ENCODE measurements at places on chromosomes 12 and 14. TPM values are rescaled to one million over a fixed set of nuclear protein-coding genes. Genes with fewer than 3 reads are reported as not detected.

GRCh38 chr12:122452701-122453285 lies 30.3 kb upstream of the CLIP1 start:
- peak overlapping the region; percentile 26 for H3K27ac ChIP-seq
- H3K27me3 ChIP-seq, result no peaks in the 10 kb centered on the region
- no peak for DNase-seq
- H3K4me1 ChIP-seq, result no peaks in the 10 kb centered on the region

GRCh38 chr14:20436363-20436755 lies 393 bp upstream of the KLHL33 start:
- H3K4me1 ChIP-seq, result peaks cover 15% of the 10 kb centered on the region
- H3K27ac ChIP-seq, result no peak overlapping the region
- H3K36me3 ChIP-seq, result no peaks in the 10 kb centered on the region

DNA sequence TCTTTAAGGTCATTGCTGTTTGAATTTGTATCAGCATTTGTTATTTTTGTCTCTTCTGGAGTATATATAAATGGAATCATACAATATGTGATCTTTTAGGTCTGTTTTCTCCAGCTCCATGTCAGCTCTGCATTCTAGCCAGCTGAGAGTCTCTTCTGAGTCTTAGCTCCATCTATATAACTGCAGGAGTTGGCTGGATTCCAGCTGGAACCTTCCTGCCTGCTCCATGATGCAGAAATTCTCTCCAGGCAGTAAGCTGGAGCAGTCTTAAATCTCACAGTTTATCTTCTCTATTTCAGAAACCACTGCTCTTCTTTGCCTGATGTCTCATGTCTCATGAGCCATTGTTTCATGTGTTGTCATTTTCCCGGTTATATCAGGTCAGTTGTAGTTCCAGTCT lies 827.6 kb downstream of the NRXN3 start:
- no peak overlapping the region for H3K27ac ChIP-seq
- H3K27me3 ChIP-seq, result no peaks in the 10 kb centered on the region
- peak; percentile 90 for DNase-seq
- H3K4me3 ChIP-seq, result no peak overlapping the region
- H3K36me3 ChIP-seq, result no peaks in the 10 kb centered on the region

MYH6 gene
- total RNA-seq, result not detected
